ENCODE measurements at places on chromosomes 13 and 19.

- DNase-seq, result no peak
Observed at GRCh38 chr13:28128926-28129325, 9.4 kb upstream of the PAN3 start.

- no peak for DNase-seq
Observed at GRCh38 chr13:51221674-51222036, 543 bp upstream of the FAM124A start.

DNA sequence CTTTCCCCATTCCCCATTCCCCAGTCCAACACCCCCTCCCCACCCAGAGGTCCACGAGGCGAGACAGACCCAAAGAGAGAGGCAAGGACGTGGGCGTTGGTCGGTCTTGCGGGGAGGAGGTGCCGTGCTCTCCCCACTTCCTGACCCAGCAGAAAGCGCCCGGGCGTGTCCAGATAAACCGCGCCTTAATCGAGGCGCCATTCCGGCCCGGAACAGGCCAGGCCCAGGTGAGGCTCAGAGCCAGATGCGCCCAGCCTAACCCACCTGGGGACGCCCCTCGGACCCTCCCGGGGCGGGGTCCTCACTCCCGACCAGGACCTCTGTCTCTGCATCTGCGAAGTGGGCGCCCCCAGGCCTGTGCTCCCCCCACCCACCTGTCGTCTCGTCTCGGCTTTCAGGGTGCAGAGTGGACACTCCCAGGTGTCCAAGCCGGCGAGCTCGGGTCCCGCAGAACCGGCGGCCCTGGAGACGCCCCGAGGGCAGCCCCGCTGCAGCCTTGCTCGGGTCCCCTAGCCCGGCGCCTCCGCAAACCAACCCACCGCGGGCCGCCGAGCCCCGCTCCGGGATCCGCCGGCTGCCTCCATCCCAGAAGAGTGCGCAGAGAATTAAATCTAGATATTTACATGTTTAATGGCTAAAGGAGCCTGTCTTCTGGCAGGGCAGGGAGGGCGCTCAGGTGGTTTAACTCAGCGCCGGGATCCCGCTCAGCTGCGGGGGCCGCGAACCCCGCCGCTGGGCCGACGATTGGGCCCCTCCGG is 5.0 kb upstream of the ONECUT3 start:
- no peak for DNase-seq

DNA sequence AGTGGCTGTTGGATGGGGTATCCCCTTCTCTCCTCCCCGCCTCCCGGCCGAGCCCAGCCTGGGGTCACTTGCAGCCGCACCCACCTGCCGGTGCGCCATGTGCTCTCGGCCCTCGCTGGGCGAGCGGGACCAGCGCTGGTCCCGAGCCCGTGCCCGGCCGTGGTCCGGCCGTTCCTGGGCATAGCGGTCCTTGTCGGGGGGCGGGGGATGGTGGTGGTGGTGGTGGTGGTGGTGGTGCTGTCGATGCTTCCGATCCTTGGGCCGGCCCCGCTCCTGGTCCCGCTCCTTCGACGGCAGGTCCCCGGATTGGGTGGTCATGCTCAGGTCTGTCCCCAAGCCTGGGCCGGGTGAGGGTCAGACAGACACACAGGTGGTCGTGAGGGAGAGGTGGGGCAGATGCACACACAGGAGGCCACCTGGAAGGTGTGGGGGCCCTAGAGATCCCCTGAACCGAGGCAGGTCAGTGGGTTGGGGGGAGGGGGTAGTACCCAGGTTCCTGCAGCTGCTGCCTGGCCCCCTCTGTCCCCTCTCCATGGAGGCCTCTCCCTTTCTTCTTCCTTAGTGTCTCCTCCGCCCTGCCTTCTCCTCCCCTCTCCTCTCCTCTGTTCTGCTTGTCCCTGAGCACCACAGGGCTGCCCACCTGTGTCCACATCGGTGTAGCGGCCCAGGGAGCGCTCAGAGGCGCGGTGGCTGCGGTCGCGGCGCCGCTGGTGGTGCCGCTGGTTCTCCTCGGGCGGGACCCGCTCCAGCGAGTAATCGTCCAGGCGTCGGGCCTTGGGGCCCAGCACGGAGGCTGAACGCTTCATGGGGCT is 58.7 kb downstream of the IER2 start:
- no peak for DNase-seq

DNA sequence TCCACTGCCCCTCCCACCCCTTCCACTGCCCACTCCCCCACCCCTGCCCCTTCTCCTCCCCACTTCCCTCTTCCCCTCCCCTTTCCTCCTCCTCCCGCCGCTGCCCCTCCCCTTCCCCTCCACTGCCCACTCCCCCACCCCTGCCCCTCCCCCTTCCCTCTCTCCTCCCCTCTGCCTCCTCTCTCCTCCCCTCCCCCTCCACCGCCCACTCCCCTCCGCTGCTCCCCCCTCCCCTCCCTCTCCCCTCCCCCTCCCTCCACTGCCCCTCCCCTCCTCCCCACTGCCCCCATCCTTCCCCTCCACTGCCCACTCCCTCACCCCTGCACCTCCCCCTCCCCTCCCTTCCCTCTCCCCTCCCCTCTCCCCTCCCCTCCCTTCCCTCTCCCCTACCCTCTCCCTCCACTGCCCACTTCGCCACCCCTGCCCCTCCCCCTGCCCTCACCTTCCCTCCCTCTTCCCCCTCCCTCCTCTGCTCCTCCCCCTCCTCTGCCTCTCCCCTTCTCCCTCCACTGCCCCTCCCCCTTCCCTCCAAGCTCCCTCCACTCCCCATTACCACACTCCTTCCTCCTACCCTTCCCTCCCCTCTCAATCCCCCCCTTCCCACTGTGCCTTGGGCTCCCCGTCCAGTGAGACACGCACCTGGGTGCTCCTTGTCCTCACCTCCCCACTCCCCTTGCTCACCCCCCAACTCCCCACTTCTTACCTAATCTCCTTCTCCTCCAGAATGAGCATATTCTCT is 21.9 kb downstream of the ATP8B3 start:
- DNase-seq, result no peak

DNA sequence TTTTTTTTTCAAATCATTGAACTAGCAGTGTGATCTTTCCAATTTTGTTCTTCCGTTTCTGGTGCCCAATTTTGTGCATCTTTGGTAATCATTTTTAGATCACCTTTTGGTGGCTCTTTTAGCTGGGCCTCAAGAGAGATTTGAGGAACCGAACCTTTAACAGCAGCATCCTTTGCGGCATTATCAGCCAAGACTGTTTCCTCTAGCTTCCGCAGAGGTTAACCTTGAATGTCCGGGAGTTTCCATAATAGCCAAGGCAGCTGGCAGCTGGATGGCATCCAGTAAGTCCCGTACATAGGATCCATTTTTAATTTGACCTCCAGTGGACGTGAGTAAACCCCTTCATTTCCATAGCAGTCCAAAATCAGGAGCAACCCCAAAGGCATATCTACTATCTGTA is 9.6 kb downstream of the IRGC start:
- DNase-seq, result no peak

GRCh38 chr13:111956261-111957151 is 110.4 kb upstream of the SOX1 start:
- DNase-seq, result no peak

- peak; percentile 95 for DNase-seq
Observed at GRCh38 chr19:12912571-12912970, 6.5 kb downstream of the SYCE2 start.

GRCh38 chr19:43501661-43502418 is 2.7 kb downstream of the PHLDB3 start:
- DNase-seq, result no peak

DNA sequence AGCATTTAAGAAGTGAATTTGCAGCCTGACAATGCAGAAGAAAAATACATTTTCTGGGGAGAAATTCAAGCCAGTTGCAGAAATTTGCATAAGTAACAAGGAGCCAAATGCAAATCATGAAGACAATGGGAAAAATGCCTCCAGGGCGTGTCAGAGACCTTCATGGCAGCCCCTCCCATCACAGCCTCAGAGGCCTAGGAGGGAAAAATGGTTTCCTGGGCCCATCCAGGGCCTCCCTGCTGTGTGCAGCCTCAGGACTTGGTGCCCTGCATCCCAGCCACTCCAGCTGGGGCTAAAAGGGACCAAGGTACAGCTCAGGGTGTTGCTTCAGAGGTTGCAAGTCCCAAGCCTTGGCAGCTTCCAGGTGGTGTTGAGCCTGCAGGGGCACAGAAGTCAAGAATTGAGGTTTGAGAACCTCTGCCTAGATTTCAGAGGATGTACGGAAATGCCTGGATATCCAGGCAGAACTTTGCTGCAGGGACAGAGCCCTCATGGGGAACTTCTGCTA is 16.7 kb upstream of the ITM2B start:
- DNase-seq, result no peak

DNA sequence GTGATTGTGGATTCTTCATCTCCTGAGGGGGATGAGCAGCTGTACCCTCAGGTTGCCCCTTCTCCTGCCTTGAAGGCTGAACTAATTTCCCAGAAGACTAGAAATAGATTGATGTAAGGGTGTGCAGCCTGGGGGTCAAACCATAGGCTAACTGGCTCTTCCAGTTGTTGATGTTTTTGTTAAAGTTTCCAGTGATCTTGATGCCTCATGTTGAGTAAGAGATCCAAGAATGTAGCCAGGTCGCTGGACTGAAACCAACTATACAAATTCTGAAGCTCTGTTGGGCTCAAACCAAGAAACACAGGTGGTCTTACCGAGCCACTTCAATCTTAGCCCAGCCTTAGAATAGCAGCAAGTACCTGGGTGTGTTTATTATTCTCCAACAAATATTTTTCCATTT is 391.8 kb downstream of the KLF5 start:
- no peak for DNase-seq

- no peak for DNase-seq
Observed at GRCh38 chr13:101739382-101740178, 287.1 kb downstream of the ITGBL1 start.

DNA sequence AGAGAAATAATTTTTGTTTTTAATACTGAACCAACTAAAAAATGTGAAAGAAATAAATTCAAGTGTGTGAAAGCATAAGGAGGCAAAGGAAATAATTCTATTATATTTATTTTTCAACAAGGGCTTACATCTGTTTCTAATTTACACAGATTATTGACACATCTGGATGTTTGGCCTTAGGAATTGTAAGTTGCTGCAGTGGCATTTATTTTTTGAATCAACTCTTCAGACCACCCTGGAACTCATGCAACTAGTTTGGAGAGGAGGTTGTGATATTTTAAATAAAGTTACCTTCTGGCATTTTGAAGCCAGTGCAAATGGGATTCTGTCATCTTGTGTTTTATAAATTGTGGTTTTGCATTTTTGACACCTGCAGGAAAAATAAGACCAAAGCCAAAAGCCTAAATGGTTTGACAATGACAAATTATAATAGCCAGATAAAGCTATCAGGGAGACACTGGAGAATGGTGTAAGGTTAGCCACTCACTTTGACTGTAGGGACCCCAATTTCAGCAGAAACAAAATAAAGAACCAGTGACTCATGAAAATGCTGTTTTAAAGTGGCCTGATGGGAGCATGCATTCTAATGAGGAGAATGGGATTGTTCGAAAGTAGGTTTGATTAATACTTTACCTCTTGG is 192.9 kb downstream of the KLF5 start:
- DNase-seq, result no peak

GRCh38 chr19:57648331-57649003 is 15.5 kb downstream of the ZNF211 start:
- DNase-seq, result no peak

DNA sequence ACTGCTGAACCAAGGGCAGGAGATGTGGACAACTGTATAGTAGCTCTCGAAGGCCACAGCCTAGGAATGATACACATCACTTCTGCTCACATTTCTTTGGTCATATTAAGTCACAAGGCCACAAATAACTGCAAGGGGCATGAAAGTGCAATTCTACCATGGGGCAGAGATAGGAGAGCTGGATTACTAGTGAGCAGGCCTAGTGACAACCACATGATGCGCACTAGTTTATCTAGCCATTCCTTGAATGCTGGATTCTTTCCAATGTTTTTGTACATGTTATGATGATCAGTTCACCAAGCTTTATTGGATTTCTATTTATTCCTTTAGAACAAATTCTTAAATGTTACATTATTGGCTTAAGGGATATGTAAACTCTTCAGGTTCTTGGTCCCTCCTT is 100.7 kb downstream of the MIPEP start:
- DNase-seq, result no peak

DNA sequence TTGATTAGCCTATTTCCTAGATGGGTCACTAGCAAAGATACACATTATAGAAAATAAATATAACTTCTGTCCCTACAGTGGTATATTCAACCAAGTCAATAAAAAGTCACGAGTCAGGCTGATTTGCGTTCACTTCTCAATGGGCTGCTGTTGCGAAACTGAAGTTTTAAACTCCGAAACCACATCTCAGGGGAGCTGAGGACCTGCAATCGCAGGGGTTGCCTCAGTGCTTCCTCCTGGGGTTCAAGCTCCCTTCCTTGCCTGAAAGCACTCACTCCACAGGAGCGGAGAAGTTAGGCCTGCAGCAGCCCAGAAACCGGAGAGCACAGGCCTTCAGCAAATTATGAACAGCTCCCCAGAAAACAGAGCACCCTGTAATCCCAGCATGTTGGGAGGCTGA is 39.6 kb downstream of the RAB20 start:
- DNase-seq, result no peak

DNA sequence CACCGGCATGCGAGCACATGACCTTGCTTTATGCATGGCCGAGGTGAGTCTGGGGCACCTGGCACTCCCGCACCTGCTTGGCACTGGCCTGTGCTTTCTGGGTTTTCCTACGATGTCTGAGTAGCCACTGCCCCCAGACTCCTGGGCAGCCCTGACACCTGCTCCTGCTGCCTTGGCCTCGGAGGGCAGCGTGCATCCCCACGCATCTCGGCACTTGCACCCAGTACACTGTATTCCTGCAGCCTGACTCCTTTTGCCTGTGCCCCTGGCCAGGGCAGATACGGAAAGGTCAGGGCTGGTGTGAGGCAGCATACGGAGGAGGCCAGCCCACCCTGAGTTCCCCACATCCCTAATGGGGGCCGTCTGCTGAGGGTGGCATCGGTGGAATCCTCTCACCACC is 340.6 kb downstream of the TEX29 start:
- no peak for DNase-seq

- DNase-seq, result no peak
Observed at GRCh38 chr13:72221276-72221962, 354.4 kb upstream of the DACH1 start.

DNA sequence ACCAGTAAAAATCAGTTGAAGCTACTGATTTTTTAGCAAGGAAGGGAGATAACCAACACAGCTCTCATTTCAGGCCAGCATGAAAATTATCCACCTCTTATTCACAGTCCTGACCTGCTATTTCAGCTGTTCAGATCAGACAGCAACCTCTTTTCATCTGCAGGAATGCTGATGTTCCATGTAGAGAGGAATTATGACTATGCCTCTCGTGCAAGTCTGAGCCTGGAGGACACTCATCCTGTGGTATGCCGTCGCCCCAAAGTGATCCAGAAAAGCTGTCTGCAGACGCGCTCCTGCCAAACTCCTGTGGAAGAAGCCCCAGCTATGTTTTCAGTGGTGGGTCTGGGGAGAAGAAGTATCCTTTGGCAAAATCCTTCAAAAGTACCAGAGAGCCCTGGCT is 563.5 kb upstream of the SLITRK1 start:
- no peak for DNase-seq

GRCh38 chr19:23309926-23310325 is 59.7 kb upstream of the ZNF724 start:
- DNase-seq, result no peak

DNA sequence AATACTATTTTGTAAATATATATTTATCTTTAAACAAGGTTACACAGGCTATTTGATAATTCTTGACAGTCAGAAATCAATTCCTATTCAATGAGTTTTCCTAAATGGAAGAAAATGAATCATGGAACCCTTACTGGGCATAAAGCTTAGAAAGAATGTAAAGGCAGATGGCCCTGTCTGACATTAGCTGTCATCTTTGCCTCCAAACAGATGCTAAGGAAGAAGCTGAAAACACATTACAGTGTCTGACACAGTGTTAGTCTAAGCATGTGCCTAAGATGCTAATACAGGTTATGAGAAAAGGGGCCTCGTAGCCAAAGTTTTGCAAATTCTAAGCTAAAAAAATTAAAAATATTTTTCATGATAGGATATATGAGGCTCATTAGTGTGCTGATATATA is 112.8 kb downstream of the ITGBL1 start:
- no peak for DNase-seq

Data from NCI-H2029 treated with DMSO at 0.1 percent for 48 hours (cell line).